ENCODE measurements at places on chromosomes 12 and 14.
A peak's percentile ranks its signal among the peaks of the same experiment; 100 is the strongest.

DNA sequence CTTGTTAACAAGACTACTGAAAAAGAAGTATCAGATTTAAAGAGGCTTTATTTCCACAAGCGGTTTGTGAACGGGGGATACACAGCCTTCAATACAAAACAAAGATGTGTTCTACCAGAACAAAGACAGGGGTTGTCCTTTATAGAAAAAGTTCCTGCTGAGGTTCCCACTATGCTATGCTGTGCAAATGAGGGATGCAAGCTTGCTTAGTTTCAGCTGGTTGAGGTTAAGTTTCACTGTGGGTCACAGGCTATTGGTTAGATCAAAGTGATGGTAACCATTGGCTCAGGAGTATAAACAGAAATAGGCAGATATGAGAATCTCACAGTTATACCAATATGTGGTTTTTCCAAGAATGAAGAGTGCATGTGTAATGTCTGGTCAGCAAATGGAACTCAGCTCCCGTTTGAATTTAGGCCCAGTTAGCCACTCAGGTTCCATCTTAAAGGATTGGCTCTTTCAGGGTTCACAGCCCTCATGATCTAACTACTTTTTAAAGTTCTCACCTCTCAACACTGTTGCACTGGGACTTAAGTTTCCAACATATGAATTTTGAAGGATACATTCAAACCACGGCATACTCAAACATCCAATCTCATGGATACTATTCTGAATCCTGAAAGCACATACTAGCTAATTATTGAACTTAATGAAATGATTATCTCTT lies 215.4 kb upstream of the DCN start:
- no peaks in the 10 kb centered on the region for H3K36me3 ChIP-seq
- no peaks in the 10 kb centered on the region for H3K27me3 ChIP-seq
- no peaks in the 10 kb centered on the region for H3K4me1 ChIP-seq

GRCh38 chr12:88227263-88227662 lies 85.2 kb downstream of the TMTC3 start:
- no peaks in the 10 kb centered on the region for H3K36me3 ChIP-seq
- no peaks in the 10 kb centered on the region for H3K4me1 ChIP-seq
- DNase-seq: no peak

- H3K36me3 ChIP-seq: no peaks in the 10 kb centered on the region
- DNase-seq: no peak
- H3K27ac ChIP-seq: no peak overlapping the region
- H3K4me3 ChIP-seq: no peak overlapping the region
Observed at GRCh38 chr12:254912-255311, 7.7 kb downstream of the SLC6A13 start.

DNA sequence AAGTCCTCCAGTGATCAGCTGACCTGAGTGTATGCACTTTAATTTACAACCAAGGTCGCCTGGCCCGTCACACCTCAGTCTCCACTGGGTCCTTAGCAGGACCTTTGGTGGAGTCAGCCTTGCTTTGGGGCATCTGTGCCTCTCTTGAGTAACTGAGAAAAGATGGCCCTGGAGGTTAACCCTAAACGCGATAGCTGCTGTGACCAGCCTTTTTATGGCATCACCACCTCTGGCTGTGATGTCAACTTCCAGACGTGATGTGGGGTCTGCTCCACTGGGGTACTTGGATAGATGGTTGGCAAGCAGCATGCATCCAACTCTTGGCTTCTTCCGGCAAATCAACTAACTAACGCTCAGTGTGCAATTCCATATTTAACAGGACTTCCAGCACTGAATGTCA lies 122.8 kb upstream of the RTL1 start:
- H3K27ac ChIP-seq: no peak overlapping the region
- DNase-seq: no peak
- peaks cover 92% of the 10 kb centered on the region for H3K27me3 ChIP-seq

DNA sequence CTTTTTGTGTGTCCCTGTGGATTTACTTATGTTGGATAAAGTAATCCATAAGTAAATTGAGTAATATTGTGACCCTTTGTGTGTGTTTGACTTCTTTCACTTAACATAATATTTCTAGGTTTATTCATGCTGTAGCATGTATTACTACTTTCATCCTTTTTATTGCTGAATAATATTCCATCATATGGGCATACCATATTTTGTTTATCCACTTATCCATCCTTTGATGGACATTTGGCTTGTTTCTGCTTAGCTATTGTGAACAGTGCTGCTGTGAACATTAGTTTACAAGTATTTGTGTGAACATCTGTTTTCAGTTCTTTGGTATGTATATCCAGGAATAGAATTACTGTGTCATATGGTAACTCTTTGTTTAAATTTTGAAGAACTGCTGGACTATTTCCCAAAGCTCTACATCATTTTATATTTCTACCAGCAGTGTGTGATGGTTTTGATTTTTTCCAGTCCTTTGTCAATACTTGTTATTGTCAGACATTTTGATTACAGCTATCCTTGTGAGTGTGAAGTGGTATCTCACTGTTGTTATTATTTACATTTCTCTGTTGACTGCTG lies 25.2 kb downstream of the G2E3 start:
- no peak overlapping the region for H3K4me3 ChIP-seq
- H3K36me3 ChIP-seq: no peaks in the 10 kb centered on the region
- no peaks in the 10 kb centered on the region for H3K4me1 ChIP-seq
- no peaks in the 10 kb centered on the region for H3K27me3 ChIP-seq

- no peaks in the 10 kb centered on the region for H3K36me3 ChIP-seq
- peaks cover 98% of the 10 kb centered on the region for H3K27me3 ChIP-seq
- H3K4me1 ChIP-seq: no peaks in the 10 kb centered on the region
- no peak for DNase-seq
Observed at GRCh38 chr12:111084605-111085004, 164.2 kb upstream of the MYL2 start.

GRCh38 chr14:24147761-24148428 lies 597 bp downstream of the RNF31 start:
- H3K4me1 ChIP-seq: peaks cover 15% of the 10 kb centered on the region
- H3K36me3 ChIP-seq: no peaks in the 10 kb centered on the region
- DNase-seq: no peak
- H3K27ac ChIP-seq: no peak overlapping the region
- peak overlapping the region; percentile 63 for H3K4me3 ChIP-seq
